ENCODE measurements at places on chromosomes 7 and 10. TPM values are rescaled to one million over a fixed set of nuclear protein-coding genes. Genes with fewer than 3 reads are reported as not detected.

GRCh38 chr10:61071580-61071979 lies 127.6 kb upstream of the RHOBTB1 start:
- peaks cover 10% of the 10 kb centered on the region for H3K4me1 ChIP-seq
- no peaks in the 10 kb centered on the region for H3K27me3 ChIP-seq
- H3K36me3 ChIP-seq, result no peaks in the 10 kb centered on the region

- peak overlapping the region; percentile 54 for H3K4me3 ChIP-seq
- no peaks in the 10 kb centered on the region for H3K36me3 ChIP-seq
- no peak overlapping the region for H3K27ac ChIP-seq
- H3K4me1 ChIP-seq, result peaks cover 19% of the 10 kb centered on the region
These were observed 1.5 kb downstream of the ADCY1 start for GRCh38 chr7:45575501-45576248.

DNA sequence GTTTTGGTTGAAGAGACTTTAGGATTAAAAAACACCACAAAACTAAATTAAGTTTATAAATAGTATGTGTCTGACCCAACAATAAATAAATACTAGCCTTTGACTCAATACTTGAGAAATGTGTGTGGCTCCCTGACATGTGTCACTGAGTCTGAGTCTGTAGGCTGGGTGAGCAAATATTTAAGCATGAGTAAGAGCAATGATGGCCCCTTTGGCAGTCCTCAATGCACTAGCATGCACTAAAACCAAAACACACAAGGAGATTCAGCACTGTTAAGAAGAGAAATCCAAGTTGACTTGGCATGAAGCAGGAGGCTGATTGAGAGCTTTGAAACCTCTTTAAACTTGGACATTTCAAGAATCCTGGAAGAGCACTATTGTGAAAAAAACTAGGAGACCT lies 37.1 kb downstream of the CCDC71L start:
- no peak for DNase-seq
- no peaks in the 10 kb centered on the region for H3K27me3 ChIP-seq
- H3K36me3 ChIP-seq, result no peaks in the 10 kb centered on the region
- H3K4me3 ChIP-seq, result no peak overlapping the region

ZNF365 gene
- total RNA-seq, result 0.74 TPM

GRCh38 chr10:69222157-69223027 lies 2.3 kb downstream of the HKDC1 start:
- H3K4me3 ChIP-seq, result no peak overlapping the region
- H3K4me1 ChIP-seq, result peaks cover 13% of the 10 kb centered on the region
- H3K27me3 ChIP-seq, result no peaks in the 10 kb centered on the region
- peak overlapping the region; percentile 31 for H3K27ac ChIP-seq
- DNase-seq, result no peak

DNA sequence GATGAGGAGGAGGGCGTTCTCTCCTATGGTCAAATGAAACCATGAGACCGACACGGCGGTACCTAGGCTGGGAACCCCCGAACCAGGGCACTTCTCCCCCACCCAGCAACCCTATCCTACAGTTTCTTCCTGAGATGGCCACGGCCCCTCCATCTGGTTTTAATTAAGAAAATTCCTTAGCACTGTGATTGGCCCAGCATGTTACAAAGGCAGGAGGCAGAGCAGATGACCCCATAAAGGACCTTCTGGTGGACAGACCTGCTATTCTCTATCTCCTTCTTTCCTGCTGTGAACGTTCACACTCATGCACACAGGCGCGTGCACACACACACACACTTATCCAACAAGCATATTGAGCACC lies 129.4 kb downstream of the RGS10 start:
- no peaks in the 10 kb centered on the region for H3K36me3 ChIP-seq
- no peak for DNase-seq
- H3K4me3 ChIP-seq, result no peak overlapping the region
- H3K4me1 ChIP-seq, result peaks cover 33% of the 10 kb centered on the region
- no peaks in the 10 kb centered on the region for H3K27me3 ChIP-seq
- H3K27ac ChIP-seq, result peak overlapping the region; percentile 88

MYOZ1 gene
- total RNA-seq, result not detected

- H3K4me1 ChIP-seq, result no peaks in the 10 kb centered on the region
- DNase-seq, result no peak
These were observed 28.6 kb downstream of the ORC5 start for GRCh38 chr7:104179178-104179577.

DNA sequence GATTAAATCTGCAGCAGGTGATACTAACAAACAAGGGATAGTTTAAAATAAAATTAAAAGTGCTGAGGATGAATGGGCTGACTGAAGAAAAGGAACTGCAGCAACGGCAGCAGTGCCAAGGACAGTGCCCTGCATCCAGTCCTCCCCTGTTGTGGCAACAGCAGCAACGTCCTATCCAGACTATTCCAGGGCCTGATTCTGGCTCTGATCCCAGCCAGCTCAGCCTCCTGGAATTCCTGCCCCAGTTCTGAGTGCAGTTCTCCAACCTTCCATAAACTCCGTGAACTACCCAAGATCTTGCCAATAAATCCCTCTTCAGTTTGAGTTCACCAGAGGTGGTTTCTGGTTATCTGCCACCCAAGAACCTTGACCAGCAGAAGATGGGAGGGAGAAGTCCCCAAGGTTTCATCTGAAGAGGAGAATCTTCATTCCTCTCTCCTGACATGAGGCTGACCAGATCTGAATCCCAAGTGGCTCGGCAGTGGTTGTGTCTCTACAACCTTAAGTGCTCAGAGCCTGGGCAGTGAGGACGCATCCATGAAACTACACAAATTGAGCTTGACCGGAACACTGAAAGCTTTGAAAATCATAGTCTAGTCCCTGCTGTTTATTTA lies 115.8 kb downstream of the SORBS1 start:
- no peak for DNase-seq
- no peak overlapping the region for H3K4me3 ChIP-seq
- H3K27ac ChIP-seq, result peak overlapping the region; percentile 84
- H3K4me1 ChIP-seq, result peaks cover 34% of the 10 kb centered on the region
- no peaks in the 10 kb centered on the region for H3K27me3 ChIP-seq
- no peaks in the 10 kb centered on the region for H3K36me3 ChIP-seq

GRCh38 chr10:20970044-20970443 lies 72.9 kb upstream of the NEBL start:
- H3K36me3 ChIP-seq, result no peaks in the 10 kb centered on the region
- no peak overlapping the region for H3K4me3 ChIP-seq
- H3K27me3 ChIP-seq, result no peaks in the 10 kb centered on the region
- no peak overlapping the region for H3K27ac ChIP-seq
- H3K4me1 ChIP-seq, result no peaks in the 10 kb centered on the region

DNA sequence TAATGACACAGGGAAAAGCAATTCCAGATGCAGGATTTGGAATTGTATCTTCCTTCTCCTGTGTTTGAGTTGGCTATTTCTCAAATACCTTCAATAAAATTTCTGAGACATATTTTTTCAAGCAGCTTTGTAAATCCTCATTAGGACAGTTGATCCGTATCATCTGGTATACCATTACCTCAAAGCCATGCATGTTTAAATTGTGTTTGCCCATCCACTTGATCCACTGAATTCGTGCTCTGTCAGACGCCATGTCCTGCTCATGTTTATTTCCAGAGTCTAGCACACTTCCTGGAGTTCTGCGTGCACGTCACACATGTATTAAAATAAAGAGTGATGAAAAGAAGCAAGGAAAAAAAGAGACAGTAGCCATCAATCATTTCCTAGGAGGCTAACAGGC lies 141.8 kb upstream of the CDC14C start:
- no peaks in the 10 kb centered on the region for H3K36me3 ChIP-seq
- DNase-seq, result no peak
- no peaks in the 10 kb centered on the region for H3K4me1 ChIP-seq
- H3K27me3 ChIP-seq, result no peaks in the 10 kb centered on the region
- H3K4me3 ChIP-seq, result no peak overlapping the region

GRCh38 chr7:77464589-77464988 lies 48.4 kb upstream of the GSAP start:
- DNase-seq, result no peak
- H3K27me3 ChIP-seq, result no peaks in the 10 kb centered on the region
- H3K4me3 ChIP-seq, result no peak overlapping the region
- no peak overlapping the region for H3K27ac ChIP-seq
- H3K4me1 ChIP-seq, result no peaks in the 10 kb centered on the region
- H3K36me3 ChIP-seq, result no peaks in the 10 kb centered on the region

GRCh38 chr7:102830197-102830596 lies 81.4 kb downstream of the FAM185A start:
- H3K4me3 ChIP-seq, result no peak overlapping the region
- H3K36me3 ChIP-seq, result no peaks in the 10 kb centered on the region
- H3K4me1 ChIP-seq, result peaks cover 21% of the 10 kb centered on the region
- no peaks in the 10 kb centered on the region for H3K27me3 ChIP-seq
- H3K27ac ChIP-seq, result no peak overlapping the region

GRCh38 chr7:24821045-24821753 lies 63.9 kb upstream of the GSDME start:
- H3K4me1 ChIP-seq, result peaks cover 41% of the 10 kb centered on the region
- H3K27me3 ChIP-seq, result no peaks in the 10 kb centered on the region
- DNase-seq, result no peak
- H3K36me3 ChIP-seq, result no peaks in the 10 kb centered on the region
- no peak overlapping the region for H3K4me3 ChIP-seq
- peak overlapping the region; percentile 86 for H3K27ac ChIP-seq

- H3K4me1 ChIP-seq, result no peaks in the 10 kb centered on the region
- H3K27ac ChIP-seq, result no peak overlapping the region
- no peaks in the 10 kb centered on the region for H3K27me3 ChIP-seq
- no peaks in the 10 kb centered on the region for H3K36me3 ChIP-seq
These were observed 106.2 kb upstream of the RHOBTB1 start for GRCh38 chr10:61050120-61050745.

HMX3 gene
- total RNA-seq, result not detected
